ENCODE measurements at places on chromosomes 4 and X.

DNA sequence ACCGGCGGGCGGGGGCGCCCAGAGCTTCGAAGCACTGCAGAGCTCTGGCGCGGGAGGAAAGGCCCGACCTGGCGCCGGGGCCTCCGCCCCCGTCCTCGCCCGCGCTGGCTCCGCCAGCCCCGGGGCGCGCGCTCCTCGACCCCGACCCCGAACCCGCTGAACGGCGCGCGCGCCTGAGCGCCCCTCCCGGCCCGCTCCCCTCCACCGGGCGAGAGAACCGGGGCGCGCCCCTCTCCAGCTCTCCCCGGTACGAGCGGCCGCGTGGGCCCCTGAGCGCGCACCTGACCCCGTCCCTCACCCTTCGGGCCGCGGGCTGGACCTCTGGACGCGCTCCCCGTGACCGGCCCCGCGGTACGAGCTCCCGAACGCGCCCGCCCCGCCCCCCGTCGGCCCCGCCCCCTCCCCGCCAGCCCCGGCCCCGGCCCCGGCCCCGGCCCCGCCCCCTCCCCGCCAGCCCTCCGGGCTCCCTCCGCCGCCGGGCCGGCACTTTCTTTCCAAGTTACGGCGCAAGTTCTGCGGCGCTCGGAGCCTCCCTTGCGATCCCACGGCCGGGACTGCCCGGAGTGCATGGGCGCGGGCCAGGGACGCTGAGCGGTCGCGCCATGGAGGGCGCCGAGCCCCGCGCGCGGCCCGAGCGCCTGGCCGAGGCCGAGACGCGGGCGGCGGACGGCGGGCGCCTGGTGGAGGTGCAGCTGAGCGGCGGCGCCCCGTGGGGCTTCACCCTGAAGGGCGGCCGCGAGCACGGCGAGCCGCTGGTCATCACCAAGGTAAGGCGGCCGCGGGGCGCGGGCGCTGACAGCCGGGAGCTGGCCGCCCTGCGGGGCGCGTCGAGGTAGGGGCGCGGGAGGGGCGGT lies at the start of gene SHROOM2:
SHROOM2 (plus strand) TSS at position 486 of the 854 bp plus-strand sequence; CDS start at position 603, 117 bp downstream.
- no peak for DNase-seq

- DNase-seq: no peak
Observed at GRCh38 chr4:145446184-145446583, 35.5 kb upstream of the SMAD1 start.

DNA sequence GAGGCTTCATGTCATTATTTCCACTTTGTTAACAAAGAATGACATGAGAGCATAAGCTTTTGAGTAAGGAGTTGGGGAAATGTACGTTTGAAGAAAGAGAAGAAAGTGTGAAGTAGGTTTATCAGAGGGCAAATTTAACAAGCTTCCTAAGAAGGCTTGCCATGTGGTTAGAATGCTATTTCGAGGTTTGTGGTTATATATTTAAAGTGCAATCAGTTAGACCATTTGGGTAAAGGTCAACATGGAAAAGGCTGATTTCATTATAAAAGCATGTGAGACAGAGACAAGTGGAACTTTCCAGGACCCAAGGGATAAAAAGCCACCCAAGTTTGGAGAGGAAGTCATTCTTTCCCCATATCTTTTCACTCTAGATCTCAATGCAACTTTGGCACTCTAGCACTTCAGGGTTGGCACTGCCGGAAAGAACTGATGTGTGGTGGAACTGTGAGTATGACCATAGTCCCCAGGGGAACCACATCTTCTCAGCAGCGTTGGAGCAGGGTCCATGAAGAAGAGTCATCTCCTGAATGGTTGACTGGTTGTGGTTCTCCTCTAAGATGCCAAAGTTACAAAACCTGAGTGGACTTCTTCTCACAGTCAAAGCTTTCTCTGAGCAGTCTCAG lies 529.9 kb downstream of the MID1IP1 start:
- no peak for DNase-seq

GRCh38 chr4:55001538-55001937 lies 123.9 kb downstream of the KDR start:
- peak; percentile 4 for DNase-seq

DNA sequence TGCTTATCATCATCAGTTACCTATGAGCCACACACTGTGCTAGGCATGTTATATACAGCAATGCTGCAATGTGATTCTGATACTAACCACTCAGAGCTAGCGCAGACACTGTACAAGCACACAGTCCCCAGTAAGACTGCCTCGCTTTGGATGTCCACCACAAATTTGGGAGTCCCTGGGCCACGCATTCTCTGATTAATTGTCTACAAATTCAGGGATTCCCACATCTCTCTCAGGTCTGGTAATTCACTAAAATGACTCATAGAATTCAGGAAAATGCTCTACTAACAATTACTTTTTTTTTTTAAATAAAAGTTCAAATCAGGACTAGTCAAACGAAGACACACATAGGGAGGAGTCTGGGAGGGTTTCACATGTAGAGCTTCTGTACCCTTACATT lies 652.1 kb upstream of the AADAT start:
- no peak for DNase-seq

DNA sequence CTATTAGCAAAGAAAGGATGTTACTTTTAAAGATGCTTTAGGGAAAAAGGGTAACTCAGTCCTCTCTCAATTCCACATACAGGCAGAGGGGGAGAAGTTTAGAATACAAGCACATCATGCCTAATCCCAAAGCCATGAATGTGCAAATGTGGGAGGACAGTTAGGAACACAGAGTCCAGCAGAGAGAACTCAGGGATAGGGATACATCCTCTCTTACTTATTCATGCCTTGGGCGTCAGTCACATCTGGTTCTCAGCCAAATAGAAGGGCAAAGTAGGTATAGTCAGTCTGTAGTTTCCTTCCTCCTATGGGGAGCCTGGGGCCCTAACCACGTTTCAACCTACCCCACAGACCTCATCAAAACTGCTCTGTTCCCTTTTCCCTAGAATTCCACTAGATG lies 87.8 kb downstream of the GRIA3 start:
- no peak for DNase-seq

DNA sequence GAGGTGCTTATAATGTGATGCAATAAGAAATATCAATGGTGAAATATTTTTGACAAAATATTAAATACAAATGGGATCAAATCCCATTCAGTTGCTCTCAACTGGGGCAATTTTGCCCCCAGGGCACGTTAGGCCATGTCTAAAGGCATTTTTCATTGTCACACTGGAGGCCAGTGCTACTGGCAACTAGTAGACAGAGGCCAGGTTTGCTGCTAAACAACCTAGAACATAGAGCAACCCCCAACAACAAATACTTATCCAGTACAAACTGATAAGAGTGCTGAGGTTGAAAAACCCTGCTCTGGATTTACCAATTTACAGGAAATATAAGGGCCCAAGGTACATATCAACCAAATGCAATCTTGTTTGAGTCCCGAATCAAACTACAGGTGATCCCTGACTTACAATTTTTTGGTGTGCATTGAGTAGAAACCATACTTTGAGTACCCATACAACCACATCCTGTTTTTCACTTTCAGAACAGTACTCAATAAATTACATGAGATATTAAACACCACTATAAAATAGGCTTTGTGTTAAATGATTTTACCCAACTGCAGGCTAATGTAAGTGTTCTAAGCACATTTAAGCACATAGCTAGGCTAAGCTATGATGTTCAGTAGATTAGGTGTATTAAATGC lies 237.5 kb downstream of the HNRNPD start:
- no peak for DNase-seq

DNA sequence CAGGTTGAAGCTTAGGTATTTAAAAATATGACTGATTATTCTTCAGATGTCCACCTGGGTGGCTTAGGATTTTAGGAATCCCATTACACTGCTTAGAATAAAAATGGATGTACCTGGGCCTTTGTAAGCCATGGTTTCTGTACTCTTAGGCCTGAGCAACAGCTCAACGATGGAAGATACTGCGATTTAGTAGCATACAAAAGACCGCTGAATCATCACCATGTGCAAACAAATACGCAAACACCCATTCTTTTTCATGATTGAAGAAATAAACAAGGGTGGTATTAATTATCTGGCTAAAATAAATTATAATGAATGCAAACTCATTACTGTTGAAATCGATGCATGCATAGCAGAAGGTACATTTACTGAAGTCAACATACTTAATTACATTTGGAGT lies 188.9 kb downstream of the ZNF330 start:
- DNase-seq: no peak

- peak; percentile 12 for DNase-seq
Observed at GRCh38 chrX:71871367-71871766, 39.3 kb upstream of the NHSL2 start.

DNA sequence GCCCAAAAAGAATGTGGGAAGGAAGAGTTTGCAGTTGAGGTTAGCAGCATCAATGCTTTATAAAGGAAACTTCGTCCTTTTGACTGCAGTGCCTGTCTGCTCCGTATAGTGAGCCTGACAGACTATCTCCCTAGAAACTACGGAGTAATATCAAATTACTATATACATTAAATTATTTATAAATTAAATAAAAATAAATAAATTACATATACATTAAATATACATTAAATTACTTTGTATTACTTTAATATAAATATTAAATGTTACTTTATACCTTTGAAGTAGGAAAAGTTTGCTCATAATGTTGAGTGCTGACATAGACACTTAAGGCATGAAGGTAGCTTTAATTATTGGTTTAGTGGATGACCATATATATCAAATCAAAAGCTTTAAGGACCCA lies 165.2 kb downstream of the IL15 start:
- DNase-seq: no peak

GRCh38 chr4:82705928-82706300 lies 92.7 kb downstream of the SCD5 start:
- no peak for DNase-seq

- DNase-seq: peak; percentile 57
Observed at GRCh38 chr4:99447079-99447478, 11.9 kb upstream of the ADH7 start.

GRCh38 chr4:89492581-89493071 lies 185.0 kb upstream of the GPRIN3 start:
- DNase-seq: peak; percentile 80

DNA sequence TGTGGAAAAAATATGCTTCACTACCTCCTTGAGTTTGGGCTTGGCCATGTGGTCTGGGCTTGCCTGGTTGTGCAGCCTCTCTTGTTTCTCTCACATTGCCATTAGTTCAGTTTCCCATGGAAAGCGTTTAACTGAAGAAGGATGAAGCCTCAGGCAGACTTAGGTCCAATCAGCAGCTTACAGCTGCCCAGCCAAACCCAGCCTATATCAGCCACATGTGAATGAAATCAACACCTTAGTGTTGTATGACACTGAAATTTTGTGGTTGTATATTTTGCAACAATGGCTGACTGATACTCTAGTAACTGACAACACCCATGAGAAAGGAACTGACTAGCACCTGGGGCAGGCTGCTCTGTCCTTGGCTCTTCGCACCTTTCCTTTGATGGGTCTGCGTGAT lies 81.2 kb downstream of the KLF8 start:
- DNase-seq: no peak
